ENCODE measurements at places on chromosomes 7 and 10.

- no peak for DNase-seq
Observed at GRCh38 chr7:143331179-143331801, 15.4 kb downstream of the CLCN1 start.

- DNase-seq = no peak
Observed at GRCh38 chr7:139990142-139990535, 72.6 kb downstream of the PARP12 start.

- no peak for DNase-seq
Observed at GRCh38 chr7:159370-160270, 32.8 kb upstream of the FAM20C start.

DNA sequence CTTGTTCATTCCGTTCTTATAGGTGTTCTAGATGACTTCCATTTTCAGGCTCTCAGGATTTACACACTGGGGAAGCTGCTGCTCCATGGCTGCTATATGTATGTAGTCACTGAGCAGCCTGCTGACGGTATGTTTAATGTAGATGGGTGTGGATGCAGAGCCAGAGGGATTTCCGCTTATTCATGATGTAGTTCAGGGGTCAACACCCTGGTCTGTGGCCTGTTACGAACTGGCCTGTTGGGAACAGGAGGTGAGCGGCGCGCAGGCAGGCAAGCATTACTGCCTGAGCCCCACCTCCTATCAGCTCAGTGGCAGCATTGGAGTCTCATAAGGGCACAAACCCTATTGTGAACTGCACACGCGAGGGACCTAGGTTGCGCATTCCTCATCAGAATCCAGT is 33.9 kb downstream of the DNAJB6 start:
- no peak for DNase-seq

- no peak for DNase-seq
Observed at GRCh38 chr10:113965683-113966082, 78.0 kb upstream of the ADRB1 start.

DNA sequence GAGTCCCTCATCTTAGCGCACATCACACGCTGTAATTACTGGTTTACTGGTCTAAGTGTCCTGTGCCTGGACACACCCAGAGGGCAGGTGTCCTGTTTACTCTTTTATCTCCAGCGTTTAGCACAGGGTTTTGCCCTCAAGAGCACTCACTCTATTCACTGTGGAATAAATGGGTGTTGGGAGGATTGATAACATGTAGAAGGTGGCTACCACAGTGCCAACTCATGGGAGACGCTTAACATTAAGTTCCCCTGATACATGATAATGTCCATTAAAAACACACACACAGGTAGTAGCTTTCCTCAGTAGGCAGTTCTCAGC is 96.1 kb upstream of the EFCAB10 start:
- no peak for DNase-seq

GRCh38 chr7:150717814-150718420 is 1.5 kb downstream of the GIMAP1 start:
- DNase-seq = no peak

DNA sequence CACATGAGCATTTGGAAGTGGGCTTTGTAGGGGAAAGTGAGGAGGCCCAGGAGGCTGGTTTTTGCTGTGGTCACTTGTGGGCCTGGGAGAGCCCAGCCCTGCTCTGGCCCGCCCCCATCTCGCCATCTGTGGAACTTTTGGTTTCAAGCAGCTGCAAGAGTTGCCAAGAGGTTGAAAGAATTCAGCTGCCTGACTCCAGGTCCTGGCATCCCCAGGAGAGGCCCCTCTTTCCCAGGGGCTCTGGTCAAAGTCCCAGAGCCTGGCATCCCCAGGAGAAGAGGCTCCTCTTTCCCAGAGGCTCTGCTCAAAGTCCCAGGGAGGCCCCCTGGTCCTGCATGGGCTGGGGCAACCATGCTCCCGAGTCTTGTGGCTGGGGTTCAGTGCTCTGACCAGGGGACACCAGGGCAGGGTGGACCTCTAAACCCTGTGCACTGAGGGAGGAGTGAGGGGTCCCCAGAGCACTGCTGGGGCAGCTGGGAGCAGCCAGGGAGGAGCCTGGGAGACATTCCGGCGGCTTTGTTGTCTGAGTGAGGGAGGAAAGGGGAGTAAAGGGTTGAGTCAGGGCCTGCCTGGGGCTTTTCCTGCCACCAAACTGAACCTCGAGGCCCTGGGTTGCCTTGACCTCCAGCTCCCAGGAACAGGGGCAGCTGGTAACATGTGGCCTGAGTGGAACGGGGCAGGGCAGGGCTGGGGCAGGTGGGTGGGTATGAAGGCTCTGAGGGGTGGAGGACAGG is 27.7 kb upstream of the CSGALNACT2 start:
- no peak for DNase-seq

DNA sequence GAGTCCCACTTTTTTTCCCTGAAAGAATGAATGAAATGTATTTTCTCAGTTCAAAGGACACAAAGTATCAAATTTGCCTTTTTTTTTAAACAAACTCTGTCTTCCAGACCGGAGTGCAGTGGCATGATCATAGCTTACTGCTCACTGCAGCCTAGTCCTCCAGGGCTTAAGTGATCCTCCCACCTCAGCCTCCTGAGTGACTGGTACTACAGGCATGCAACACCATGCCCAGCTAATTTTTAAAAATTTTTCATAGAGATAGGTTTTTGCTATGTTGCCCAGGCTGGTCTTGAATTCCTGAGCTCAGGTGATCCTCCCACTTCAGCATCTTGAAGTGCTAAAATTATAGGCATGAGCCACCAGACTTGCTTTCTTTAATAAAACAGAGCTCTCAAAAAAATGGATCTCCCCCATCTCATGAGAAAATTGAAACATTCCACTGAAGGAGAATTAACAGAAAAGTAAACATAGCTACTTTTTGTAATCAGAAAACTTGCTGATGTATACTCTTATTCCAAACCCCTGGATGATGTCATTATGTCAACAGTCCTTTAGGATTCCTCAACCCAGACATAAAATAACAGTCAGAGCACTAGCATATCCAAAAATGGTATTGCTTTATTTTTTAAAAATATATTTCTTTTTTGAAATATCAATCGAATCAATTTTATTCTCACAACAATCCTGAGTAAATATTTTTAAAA is 12.3 kb upstream of the TRDMT1 start:
- DNase-seq = no peak

GRCh38 chr10:5543623-5544022 is 18.9 kb downstream of the CALML3 start:
- no peak for DNase-seq

DNA sequence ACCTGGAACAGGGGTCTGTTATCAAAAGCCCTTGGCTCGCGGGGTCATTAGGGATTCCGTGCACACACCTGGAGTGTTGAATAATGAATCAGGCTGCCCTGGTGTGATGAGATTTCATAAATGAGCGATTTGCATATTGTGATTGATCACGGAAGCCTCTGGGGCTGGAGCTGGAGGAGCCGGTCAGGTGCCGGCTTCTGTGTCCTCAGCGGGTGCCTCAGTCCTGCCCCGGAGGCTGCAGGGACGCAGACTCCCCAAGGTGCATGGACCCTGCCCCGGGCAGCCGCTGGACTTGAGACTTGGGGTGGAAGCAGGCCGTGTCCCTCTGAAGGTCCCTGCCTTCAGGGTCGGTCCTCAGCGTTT is 47.9 kb upstream of the ADGRA1 start:
- no peak for DNase-seq

DNA sequence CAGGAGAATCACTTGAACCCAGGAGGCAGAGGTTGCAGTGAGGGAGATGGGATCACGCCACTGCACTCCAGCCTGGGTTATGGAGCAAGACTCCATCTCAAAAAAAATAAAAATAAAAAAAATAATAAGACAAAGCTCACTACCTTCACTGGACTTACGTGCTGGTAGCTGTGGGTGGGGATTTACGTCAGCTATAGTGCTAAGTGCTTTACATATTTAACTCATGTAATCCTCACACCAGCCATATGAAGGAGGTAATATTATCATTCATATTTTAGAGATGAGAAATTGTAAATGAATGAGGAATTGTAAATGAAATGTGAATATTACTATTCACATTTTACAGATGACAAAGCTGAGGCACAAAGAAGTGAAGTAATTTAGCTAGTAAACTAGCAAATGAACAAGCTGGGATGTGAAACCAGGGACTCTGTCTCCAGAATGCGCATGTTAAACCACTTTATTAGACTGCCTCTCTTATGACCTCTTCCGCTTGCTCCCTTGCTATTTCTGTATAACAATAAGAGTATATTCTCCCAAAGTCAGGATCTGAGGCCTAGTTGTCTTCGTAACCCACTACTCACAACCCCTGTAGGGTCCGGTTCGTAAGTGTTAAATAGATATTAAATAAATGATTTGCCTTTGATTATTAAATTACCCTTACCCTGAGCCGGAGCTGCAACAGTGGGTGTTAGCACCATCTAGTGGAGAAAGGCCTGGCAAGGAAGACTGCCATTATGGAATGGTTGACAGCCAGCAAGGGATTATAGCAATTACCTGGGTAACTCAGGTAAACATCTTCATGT is 70.2 kb downstream of the HTR7 start:
- no peak for DNase-seq

DNA sequence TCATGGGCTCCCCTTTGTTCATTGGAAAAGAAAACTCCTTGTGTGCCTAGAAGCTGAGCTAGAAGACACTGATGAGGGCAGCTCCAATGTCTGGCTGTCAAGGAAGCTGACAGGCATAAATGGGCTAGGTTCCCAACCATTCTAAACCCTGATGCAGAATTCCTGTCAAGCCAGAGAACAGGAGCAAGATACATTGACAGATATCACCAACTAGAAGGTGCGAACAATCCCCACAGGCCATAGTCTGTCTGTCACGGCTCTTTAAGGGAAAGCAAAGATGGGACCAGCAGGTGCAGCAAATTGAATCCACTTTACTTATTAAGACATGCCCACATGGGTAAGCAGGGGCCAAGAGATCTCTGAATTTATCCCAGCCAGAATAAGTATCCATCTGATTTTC is 617.9 kb upstream of the POT1 start:
- DNase-seq = no peak

DNA sequence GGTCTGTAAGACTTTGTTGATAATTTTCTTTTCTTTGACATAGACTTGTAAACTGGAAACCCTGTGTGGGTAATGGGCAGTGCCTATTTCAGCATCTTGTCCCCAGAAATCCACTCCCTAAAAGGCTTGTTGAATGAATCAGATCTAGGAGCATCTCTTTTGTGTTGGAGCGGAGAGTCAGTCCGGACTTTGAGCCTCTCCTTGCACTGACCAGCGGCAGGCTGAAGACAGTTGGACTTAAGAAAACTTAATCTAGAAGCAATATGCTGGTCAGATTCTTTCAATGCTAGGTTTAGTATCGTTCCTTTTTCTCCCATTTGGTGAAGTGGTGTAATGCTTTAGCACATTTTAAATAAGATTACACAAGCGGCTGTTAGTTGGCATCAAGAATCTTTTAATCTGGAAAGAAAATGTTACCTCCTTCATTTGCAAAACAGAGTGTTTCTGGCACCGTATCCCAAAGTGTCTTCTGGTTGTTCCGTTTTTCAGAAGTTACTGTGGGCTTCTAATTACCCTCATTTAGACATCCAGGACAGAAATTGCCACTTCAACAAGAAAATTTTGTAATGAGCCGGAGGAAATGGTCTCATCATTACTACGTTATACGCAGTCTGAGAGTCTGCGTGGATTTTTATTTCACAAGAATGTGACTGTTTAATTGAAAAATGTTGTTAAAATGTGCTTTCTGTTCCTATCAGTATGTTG is 74.7 kb downstream of the CUX1 start:
- DNase-seq = no peak

- no peak for DNase-seq
Observed at GRCh38 chr10:96578022-96578421, 8.8 kb downstream of the TM9SF3 start.

DNA sequence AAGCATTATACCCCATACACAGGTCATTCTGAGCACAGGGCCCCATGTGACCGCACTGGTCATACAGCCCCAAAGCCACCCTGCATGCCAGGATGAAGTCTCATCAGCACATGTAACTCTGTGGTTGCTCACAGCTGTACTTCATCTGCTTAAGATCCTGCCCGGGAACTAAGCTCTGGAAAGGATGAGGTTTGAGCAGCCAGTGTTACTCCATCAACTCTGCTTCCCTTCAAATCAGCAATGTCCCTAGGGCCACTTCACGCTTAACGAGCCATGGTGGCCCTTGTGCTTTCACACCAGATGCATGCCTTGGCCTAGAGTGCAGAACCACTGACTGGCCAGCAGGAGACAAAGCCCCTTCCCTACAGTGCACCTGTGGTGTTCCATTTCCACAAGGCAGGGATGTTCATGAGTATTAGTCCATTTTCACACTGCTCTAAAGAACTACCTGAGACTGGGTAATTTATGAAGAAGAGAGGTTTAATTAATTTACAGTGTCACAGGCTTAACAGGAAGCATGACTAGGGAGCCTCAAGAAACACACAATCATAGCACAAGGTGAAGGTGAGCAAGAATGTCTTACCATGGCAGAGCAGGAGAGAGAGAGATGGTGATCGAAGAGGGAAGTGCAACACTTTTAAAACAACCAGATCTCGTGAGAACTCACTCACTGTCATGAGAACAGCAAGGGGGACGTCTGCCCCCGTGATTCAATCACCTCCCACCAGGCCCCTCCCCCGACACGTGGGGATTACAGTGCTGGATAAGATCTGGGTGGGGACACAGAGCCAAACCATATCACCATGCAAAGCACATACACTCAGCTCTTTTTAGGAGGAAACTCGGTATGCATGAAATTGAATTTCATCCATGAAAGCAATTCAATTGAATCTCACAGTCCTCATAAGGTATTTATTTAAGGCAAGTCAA is 149.0 kb upstream of the CDCA7L start:
- DNase-seq = no peak

- DNase-seq = no peak
Observed at GRCh38 chr7:44547536-44548231, 6.6 kb upstream of the NPC1L1 start.

DNA sequence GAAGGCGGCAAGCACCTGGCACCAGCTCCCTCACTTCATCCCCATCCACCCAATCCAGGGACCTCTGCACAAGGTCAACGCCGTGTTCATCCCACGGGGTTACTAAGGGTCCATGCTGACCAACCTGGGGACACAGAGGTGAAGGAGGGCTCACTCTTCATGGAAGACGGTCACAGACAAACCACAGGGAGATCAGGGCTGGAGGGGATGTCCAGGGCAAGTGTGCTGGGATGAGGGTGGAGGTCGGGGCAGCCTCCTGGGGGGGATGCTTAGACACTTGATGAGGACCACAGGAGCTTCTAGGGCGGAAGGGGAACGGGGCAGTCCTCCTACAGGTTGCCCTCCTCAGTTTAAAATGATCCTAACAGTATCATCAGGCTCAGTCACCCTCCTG is 46.7 kb downstream of the FAM53B start:
- no peak for DNase-seq
